ENCODE measurements at places on chromosomes 11 and 22.

DNA sequence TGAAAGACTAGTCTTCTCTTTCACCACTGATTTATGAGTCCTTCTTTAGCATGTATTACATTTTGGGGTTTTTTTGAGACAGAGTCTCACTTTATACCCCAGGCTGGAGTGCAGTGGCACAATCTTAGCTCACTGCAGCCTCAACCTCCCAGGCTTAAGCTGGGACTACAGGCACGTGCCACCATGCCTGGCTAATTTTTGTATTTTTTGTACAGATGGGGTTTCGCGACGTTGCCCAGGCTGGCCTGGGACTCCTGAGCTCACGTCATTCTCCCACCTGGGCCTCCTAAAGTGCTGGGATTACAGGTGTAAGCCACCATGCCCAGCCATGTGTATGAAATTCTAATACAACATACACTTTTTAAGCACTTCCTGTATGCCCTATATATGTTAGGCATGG lies 26.3 kb upstream of the CXCR5 start:
- DNase-seq: no peak

GRCh38 chr11:20110908-20111669 lies 49.2 kb downstream of the DBX1 start:
- peak; percentile 75 for DNase-seq

- peak; percentile 10 for DNase-seq
These were observed 341.9 kb upstream of the B3GAT1 start for GRCh38 chr11:134753771-134754520.

GRCh38 chr22:39282645-39283321 lies 36.6 kb downstream of the RPL3 start:
- DNase-seq: no peak

GRCh38 chr11:34519595-34520235 lies 6.1 kb upstream of the ELF5 start:
- DNase-seq: no peak

- no peak for DNase-seq
These were observed 519 bp downstream of the ARRB1 start for GRCh38 chr11:75350743-75351540.

- DNase-seq: no peak
These were observed 41.3 kb downstream of the CD6 start for GRCh38 chr11:61012737-61013215.

- peak; percentile 47 for DNase-seq
These were observed 51.5 kb downstream of the FAM181B start for GRCh38 chr11:82682003-82682751.

- no peak for DNase-seq
These were observed 39.7 kb downstream of the MAPK1 start for GRCh38 chr22:21827628-21828267.

GRCh38 chr11:61697078-61697502 lies 16.9 kb downstream of the DAGLA start:
- no peak for DNase-seq

GRCh38 chr11:62427630-62428233 lies 8.9 kb downstream of the SCGB1A1 start:
- DNase-seq: no peak

DNA sequence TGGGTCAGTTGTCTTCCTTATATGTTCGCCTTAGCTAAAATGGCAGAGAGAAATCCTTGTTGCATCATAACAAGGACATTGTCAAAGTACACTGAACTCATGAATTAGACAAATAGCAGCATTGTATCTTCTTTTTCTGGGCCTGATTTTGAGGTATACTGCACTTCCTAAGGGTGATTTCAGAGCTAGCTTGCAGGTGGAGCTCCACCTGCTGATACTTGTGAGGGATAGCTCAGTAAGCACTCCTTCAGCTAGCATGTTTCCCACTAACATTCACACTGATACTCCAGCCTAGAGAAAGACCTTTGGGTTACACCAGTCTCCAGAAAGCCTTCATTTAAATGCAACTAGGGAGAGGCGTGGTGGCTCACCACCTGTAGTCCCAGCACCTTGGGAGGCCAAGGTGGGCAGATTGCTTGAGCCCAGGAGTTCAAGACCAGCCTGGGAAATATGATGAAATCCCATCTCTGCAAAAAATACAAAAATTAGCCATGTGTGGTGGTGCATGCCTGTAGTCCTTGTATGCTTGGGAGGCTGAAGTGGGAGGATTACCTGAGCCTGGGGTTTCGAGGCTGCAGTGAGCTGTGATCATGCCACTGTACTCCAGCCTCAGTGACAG lies 29.8 kb downstream of the JAM3 start:
- DNase-seq: peak; percentile 41

GRCh38 chr11:7909585-7910285 lies 21.3 kb downstream of the OR10A6 start:
- DNase-seq: no peak

- no peak for DNase-seq
These were observed 28.6 kb upstream of the AMPD3 start for GRCh38 chr11:10426475-10426874.

DNA sequence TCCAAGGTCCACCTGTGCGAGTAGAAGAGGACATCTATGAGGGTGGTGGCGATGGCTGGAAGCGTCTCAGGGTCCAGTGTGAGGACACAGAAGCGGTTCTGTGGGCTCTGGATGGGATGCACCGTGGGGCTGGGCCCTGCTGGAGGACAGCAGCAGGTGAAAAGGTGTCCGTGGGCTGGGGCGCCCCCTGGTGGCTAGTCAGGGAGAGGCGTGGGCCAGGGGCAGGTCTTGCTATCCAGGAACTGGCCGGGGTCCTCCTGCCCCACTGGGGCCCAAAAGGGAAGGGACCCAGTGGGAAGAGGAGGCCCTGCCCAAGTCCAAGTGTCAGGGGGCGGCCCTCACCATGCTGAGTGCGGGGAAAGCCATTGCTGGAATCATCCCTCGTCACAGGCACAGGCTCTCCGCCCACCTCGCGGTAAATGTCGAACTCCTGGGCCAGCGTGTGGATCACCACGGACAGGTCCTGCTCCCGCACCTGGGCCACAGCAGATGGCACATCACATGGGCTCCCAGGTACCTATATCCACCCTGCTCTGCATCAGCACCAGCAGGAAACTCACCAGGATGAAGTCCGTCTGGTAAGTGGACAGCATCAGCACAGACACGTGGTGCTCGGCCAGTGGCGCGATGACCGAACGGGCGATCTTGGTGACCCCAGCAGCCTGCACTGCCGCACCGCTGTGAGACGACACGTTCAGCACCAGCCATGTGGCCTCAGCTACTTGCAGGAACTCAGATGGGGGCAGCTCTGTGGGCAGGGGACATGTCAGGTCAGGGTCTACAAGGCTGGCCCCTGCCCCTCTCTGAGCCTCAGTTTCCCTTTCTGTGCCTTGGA lies 2.3 kb downstream of the CASTOR1 start:
- DNase-seq: peak; percentile 88

DNA sequence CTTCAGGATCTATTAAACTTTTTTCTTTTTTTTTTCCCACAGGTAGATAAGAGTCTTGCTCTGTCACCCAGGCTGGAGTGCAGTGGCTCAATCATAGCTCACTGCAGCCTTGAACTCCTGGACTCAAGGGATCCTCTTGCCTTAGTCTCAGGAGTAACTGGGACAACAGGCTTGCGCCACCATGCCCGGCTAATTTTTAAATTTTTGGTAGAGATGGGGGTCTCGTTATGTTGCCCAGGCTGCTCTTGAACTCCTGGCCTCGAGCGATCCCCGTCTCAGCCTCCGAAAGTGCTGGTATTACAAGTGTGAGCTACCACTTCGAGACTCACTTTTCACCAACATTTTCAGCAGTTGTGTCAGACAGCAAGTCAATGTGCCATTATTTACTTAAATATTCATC lies 962 bp downstream of the SIRT3 start:
- DNase-seq: no peak

- no peak for DNase-seq
These were observed 108.6 kb downstream of the SYN3 start for GRCh38 chr22:32949391-32950173.

DNA sequence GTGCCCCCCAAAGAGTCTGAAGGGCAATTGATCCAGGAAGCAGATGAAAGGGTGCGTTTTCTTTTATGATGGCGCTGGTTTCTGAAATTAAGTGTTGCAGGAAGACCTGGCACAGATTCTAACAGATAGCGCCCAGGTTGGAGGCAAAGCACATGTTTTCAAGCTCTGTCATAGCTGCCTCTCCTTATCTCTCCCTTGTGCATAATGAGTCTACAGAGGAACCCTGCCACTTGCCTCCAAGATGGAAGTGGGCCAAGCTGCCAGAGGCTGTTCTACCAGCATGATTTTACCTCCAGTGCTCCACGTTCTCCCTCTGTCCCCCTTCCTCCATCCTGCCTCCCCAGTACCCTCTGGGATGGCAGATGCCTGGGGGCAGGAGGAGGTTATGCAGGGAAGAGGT lies 30.0 kb upstream of the TLCD5 start:
- no peak for DNase-seq

- DNase-seq: no peak
These were observed 67.7 kb downstream of the PANX1 start for GRCh38 chr11:94196363-94196762.

GRCh38 chr11:116984589-116984988 lies 113.6 kb downstream of the SIK3 start:
- no peak for DNase-seq

- no peak for DNase-seq
These were observed 9.9 kb downstream of the TTC12 start for GRCh38 chr11:113324250-113324649.

DNA sequence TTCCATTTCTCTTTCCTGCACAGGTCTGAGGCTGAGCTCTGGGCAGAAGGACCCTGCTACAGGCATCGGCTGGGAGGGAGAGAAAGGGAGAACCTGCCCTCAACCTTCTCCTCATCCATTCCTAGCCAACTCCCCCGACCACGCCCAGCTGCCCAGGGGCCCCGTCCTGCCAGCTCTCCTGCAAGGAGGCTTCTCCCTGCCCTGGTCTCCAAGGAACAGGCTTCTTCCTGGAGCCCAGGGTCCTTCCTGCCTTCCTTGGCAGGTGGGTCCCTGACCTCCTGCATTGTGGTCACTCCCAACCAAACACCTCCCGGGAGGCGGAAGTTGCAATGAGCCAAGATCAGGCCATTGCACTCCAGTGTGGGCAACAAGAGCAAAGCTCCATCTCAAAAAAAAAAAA lies 12.5 kb upstream of the HMOX1 start:
- DNase-seq: no peak

DNA sequence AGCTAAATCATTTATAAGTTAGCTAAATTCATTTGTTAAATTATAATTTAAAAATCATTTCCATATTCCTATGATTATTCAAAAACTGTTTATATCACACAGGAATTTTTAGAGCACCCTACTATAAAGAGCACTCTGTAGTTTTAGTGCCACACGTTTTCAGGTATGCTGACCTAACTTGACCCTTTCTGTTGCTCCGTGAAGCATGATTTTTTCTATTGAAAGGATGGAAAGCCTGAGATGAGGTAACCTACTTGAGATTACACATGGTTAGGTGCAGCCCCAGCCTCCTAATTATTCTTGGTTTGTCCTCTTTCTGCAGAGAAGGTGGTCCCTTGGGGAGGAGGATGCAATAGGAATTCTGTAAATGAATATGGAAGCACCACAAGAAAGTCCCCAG lies 72.6 kb downstream of the PPFIBP2 start:
- no peak for DNase-seq

DNA sequence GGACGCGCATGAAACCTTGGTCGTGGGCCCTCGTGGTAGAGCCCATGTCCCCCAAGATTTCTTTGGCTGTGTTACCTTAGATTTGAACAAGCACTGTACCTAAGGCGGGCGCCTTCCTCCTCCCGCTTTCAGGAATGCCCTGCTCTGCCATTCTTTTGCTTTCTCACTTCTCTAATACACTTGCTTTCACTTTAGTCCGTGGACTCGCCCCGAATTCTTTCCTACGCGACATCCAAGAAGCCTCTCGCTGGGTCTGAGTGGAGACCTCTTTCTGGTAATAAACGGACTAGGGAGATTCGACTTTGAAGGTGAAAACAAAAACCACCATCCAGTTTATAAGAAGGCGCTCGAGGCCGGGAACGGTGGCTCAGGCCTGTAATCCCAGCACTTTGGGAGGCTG lies 1.2 kb upstream of the NUP50 start:
- DNase-seq: no peak

DNA sequence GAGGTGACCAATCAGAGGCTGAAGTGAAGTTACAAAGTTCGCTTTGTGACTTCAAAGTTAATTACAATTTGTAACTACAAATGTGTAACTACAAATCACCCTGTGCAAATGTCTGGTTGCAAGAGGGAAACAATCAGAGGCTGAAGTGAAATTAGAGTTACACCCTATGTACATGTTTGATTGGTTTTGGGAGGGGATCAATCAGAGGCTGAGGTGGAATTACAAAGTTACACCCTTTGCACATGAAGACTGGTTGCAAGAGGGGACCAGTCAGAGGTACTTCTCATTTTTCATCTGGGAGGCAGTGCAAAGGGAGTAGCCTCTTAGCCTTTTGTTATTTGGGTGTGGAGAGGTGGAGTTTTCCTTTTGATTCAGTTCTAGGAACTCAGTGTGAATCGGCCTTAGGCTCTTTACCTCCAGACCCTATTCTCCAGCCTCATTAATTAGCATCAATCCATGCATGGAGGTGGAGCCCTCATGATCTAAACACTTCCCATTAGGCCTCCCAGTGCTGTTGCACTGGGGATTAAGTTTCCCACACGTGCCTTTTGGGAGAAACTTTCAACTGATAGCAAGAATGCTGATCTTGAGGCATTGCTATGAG lies 291.3 kb upstream of the MTNR1B start:
- no peak for DNase-seq

GRCh38 chr11:80925321-80925720 lies 1484.5 kb upstream of the TENM4 start:
- no peak for DNase-seq

- DNase-seq: no peak
These were observed 126.5 kb downstream of the CHST1 start for GRCh38 chr11:45538939-45539338.

All from D341Med (cell line).